NAMALWA (cell line): ENCODE measurements at places on chromosomes 3 and 15.
A peak's percentile ranks its signal among the peaks of the same experiment; 100 is the strongest.

DNA sequence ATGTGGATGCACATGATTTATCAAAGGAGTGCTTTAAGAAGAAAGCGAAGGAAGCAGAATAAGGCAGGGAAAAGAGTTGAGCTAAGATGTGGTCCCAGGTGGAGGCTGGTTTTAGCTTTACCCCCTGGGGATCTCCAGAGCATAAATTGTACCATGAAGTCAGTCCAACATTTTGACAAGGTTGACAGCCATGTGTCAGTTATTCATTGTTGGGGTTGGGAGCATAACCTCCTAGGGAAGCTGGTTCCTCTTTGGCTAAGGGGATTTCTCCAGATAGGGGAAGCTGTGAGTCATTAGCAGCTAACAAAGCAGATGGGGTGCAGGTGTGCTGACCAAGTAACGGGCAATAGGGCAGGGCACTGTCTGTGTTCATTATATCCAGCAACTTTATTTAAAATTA is 123.7 kb upstream of the IGSF10 start:
- DNase-seq, result peak; percentile 28

GRCh38 chr3:32097768-32098167 is 8.7 kb upstream of the GPD1L start:
- DNase-seq, result no peak

DNA sequence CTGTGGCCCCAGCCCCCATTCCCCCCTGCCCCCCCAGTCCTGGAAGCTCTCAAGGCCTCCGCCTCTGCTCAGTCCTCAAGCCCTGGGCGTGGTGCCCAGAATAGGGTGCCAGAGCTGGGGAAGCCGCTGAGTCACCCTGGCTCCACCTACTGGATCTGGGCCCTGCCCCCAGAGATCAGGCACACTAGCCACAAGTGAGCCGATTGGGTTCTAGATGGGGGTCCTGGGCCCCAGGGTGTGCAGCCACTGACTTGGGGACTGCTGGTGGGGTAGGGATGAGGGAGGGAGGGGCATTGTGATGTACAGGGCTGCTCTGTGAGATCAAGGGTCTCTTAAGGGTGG is 5.7 kb downstream of the EIF4G1 start:
- DNase-seq, result no peak

GRCh38 chr3:197022405-197023231 is 7.0 kb downstream of the MELTF start:
- peak; percentile 61 for DNase-seq

- DNase-seq, result peak; percentile 3
Observed at GRCh38 chr3:54951405-54951804, 23.5 kb upstream of the LRTM1 start.

GRCh38 chr3:20064796-20065564 is 24.7 kb downstream of the KAT2B start:
- no peak for DNase-seq

- no peak for DNase-seq
Observed at GRCh38 chr3:152048831-152049230, 175.4 kb downstream of the SUCNR1 start.

GRCh38 chr3:143208976-143209714 is 89.6 kb downstream of the CHST2 start:
- DNase-seq, result peak; percentile 31

GRCh38 chr3:121574449-121574848 is 6.7 kb downstream of the ARGFX start:
- DNase-seq, result no peak
